Osteocyte (in vitro differentiated cells): ENCODE measurements at places on chromosomes 7 and 10.
A peak's percentile ranks its signal among the peaks of the same experiment; 100 is the strongest.

DNA sequence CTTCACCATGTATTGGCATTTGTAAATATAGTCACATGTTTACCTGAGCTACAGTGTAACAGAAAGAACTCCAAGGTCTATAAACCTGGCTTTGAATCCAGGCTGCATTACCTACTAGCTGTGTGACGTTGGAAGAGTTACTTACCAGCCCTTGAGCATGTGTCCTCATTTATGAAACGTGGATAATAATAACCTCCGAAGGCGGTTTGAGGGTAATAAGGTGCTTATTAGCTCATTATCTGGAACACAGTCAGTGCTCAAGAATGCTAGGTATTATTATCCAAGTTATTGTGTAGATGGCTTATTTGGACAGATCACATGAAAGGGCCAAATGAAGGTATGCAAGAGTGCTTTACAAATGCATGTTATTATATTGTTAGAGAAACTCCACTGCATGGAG is 64.9 kb downstream of the SEC23IP start:
- DNase-seq, result no peak

GRCh38 chr10:82653244-82654155 is 778.5 kb downstream of the NRG3 start:
- DNase-seq, result no peak

DNA sequence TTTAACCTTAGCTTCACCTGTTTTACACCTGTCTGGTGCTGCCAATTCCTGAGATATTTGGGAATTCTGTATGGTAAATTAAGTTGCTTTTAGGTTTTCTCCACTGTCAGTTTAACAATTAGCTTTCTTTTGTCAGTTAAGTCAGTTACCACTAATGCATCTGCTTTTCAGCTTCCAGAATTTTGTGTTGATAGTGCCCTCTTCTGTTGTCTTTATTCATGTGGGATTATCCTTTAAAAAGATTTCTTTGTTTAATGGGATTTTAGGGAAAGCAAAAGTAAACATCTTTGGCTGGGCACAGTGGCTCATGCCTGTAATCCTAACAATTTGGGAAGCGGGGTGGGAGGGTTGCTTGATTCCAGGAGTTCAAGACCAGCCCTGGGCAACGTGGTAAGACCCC is 8.1 kb downstream of the TFAM start:
- DNase-seq, result no peak

DNA sequence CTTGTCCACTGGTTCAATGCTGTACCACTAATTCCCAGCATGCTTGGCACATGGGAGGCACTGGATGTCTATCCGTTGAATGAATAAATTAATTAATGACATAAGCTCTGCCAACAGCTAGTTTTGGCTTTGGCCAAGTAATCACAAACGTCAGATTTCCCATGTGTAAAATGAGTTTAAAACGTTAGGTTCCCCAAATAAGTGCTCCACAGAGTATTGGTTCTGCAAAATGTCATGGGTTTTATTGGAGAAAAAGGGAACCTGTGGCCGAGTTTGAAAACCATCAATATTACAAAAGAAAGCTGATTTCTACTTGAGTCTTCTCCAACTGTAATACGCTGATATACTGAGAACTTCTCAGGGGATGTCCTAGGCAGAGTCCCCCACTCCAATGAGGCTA is 23.2 kb downstream of the ELMO1 start:
- no peak for DNase-seq

- DNase-seq, result no peak
Observed at GRCh38 chr10:4512671-4513240, 313.3 kb upstream of the AKR1E2 start.

DNA sequence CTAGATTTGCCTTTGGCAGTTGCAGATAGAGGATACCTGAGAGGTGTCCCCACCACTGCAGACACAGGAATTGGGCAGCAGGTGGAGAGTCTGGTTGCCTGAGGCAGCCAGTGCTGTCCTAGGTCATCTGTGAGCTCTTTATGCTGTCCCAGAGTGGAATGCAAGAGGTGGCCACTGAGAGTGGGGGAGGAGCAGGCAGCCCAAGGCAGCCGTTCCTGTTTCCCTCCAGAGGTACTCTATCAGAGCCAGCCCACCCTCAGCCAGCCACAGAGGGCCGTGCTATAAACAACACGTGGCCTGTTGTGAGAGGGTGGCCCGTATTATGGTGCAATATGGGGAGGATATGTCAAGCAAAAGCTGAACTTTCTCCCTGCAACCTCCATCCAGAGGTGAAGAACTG is 8.5 kb downstream of the LRRC18 start:
- DNase-seq, result peak; percentile 80

GRCh38 chr7:49850921-49851613 is 77.6 kb downstream of the VWC2 start:
- no peak for DNase-seq

DNA sequence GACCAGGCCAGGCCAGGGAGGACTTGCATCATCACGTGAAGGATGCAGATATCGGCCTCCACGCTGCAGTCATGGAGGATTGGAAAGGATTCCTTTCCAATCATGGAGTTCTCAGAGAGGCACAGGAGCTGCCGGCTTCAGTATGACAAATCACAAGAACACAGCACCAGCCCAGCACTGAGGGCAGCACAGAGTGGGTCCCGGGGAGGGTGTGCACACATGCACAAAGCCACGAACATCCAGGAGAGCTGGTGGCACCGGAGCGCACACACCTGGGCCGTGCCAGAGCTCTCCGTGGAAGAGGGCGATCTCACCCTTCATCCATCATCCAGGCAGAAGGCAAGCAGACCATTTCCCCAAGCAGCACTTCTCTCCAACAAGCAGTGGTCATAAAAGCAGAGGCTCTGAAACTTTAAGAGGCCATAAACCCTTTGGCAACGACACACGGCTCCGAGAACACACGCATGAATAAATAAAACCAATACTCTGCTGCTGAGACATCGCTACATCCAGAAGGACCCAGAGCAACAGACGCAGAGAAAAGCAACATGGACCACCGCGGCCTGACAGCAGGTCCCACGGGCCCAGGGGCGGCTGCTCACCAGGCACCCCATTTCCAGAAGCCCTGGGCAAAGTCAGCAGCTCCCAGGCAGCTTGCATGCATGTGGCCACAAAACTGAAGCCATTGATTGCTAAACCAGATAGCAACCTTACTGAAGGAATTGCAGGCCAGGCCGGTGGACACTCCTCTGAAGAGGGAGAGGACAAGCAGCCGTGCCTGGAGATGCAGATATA is 180.8 kb downstream of the USP6NL start:
- DNase-seq, result no peak

DNA sequence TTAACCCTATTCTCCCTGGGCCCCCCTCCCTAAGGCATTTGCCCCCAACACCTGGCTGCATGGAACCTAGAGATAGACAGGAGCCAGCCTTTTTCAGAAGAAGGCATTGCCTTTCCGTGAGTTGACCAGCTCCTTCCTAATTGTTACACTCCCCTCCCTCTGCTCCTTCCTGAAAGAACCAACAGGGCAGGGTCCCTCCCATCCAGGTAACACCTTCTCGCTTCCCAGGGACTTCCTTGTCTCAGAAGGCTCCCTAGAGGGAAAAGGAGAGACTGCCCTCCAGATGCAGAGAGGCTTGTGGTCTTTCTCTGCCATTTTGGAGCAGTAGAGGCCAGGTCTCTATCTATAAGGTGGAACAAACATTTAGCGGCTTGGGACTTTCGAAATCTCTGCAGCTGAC is 31.9 kb downstream of the PALD1 start:
- no peak for DNase-seq

- no peak for DNase-seq
Observed at GRCh38 chr7:39094731-39095130, 117.0 kb downstream of the POU6F2 start.

DNA sequence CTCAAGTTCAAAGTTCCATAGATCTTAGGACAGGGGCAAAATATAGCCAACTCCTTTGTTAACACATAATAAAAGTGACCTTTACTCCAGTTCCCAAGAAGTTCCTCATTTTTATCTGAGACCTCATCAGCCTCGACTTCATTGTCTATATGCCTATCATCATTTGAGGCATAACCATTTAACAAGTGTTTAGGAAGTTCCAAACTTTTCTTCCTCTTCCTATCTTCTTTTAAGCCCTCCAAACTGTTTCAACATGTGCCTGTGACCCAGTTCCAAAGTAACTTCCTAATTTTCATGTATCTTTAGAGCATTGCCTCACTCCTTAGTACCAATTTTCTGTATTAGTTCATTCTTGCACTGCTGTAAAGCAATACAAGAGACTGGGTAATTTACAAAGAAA is 569.1 kb downstream of the ANKRD7 start:
- DNase-seq, result no peak
